Activated CD4-positive, alpha-beta memory T cell treated with anti-CD3 and anti-CD28 coated beads for 36 hours (primary cell): ENCODE measurements at places on chromosomes 2 and 18. TPM values are rescaled to one million over a fixed set of nuclear protein-coding genes. Genes with fewer than 3 reads are reported as not detected.

The MBD5 gene
- total RNA-seq, result 17.6 TPM

The PLGLB1 gene
- total RNA-seq, result 0.36 TPM

DNA sequence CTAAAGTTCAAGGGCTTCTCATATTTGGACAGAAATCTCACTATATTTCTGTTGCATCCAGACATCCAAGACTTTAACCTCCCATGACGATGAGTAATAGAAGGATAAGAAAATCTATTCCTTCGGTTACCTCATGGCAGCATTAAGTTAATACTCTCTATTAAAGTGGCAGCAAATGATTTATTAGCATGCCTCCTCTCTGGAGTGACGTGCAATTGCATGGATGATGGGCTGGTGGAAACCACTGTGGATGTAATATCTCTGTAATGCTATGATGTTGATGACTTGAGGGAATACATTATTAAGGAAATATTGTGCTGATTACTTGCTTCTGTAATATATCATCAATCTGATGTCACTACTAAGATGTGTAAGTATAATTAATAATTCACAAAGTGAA is 336.8 kb downstream of the DSEL start:
- no peak for DNase-seq
- H3K4me3 ChIP-seq, result no peak overlapping the region
- no peak overlapping the region for H3K27ac ChIP-seq
- H3K27me3 ChIP-seq, result peaks cover 7% of the 10 kb centered on the region
- no peaks in the 10 kb centered on the region for H3K36me3 ChIP-seq

- no peak for DNase-seq
- H3K36me3 ChIP-seq, result no peaks in the 10 kb centered on the region
- H3K27me3 ChIP-seq, result no peaks in the 10 kb centered on the region
- H3K4me3 ChIP-seq, result no peak overlapping the region
Observed at GRCh38 chr2:4002841-4003403, 299.5 kb downstream of the DCDC2C start.

- DNase-seq, result no peak
- no peaks in the 10 kb centered on the region for H3K4me1 ChIP-seq
- no peaks in the 10 kb centered on the region for H3K27me3 ChIP-seq
- H3K36me3 ChIP-seq, result no peaks in the 10 kb centered on the region
Observed at GRCh38 chr2:237530472-237531433, 35.6 kb upstream of the PRLH start.
